ENCODE measurements at places on chromosomes 6 and 20.

- DNase-seq = no peak
These were observed 77.6 kb downstream of the SRC start for GRCh38 chr20:37423545-37423944.

DNA sequence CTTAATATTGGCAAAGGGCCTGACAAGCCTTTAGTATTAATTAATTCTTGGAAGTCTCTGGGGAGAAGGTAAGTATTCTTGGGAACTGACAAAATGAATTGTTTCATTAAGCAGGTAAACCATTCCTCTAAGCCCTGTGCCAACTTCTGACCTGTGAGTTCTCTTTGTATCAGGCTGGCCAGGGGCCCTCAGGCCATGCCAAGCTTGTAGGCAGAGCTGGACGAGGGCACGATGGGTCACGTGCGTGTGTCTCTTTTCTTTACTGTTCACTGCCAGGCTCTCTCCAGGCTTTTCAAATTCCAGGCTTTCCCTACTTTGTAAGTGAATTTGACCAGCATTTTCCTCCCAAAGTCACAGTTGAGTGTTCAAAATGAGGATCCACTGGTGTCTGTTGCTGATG is 112.4 kb downstream of the NRN1 start:
- no peak for DNase-seq

- no peak for DNase-seq
These were observed 2.1 kb downstream of the SF3B5 start for GRCh38 chr6:144093236-144093635.

- DNase-seq = no peak
These were observed 94.9 kb downstream of the JARID2 start for GRCh38 chr6:15340775-15341174.

- no peak for DNase-seq
These were observed 253.4 kb upstream of the SULF2 start for GRCh38 chr20:48038713-48039112.

- DNase-seq = no peak
These were observed 25.8 kb upstream of the TMEM217 start for GRCh38 chr6:37283671-37284151.

DNA sequence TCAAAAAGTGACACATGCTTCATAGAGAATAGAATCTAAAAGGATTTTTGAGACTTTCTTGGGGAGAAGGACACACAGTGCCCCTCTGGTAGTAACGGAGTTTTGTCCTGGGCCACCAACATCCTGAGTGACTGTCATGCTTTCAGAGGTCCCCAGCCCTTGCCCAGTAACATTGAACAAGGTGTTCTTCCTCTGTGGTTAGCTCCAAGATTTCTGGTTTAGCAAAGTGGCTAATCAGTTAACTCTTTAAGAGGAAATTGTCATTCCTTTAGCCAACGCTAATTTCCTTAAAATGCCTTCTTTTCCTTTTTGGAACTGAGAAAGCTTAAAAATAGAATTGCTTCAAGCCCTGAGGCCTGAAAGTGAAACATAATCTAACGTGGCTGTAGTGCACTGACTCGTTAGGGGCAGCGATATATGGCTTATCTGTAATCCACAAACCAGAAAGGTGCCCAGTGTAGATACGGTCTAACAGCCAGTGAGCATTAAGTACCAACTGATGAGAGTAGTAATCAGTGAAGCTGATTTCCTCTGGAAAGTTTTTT is 7.8 kb downstream of the E2F3 start:
- DNase-seq = no peak

DNA sequence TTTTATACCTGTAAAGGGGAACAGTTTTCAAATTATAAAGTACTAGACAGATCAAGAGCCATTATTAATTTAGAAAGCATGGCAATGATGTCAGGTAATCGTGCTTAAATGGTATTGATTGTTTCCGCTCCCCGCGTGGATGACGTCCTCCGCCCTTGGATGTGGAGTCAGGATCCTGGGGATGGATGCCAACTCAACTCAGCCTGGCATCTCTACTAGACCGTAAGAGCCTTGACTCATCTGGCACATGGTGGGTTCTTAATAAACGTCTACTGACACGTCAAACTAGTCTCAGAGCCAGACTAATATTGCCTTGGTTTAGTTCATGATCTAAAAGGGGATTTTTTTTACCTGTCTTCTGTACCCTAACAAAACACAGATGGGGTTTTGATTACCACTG is 80.2 kb downstream of the LRFN2 start:
- no peak for DNase-seq

DNA sequence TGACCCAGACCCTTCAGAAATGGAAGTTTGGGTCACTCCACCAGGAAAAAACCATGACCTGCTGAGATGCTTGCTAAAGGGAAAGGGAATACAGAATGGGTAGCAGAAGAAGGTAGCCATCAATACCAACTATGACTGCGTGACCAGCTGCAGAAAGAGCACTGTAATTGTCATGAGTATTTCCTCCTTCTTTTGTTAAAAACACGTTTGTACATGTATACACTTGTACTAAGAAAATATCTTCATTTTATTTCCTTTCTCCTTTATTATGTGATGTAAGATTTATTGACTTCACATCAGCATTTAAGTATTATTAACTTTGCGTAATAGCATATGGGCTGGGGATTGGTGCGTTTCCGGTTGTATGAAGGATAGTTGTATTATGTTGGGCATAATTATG is 12.6 kb upstream of the MUC21 start:
- DNase-seq = no peak

GRCh38 chr6:12311106-12311505 is 20.9 kb downstream of the EDN1 start:
- no peak for DNase-seq

DNA sequence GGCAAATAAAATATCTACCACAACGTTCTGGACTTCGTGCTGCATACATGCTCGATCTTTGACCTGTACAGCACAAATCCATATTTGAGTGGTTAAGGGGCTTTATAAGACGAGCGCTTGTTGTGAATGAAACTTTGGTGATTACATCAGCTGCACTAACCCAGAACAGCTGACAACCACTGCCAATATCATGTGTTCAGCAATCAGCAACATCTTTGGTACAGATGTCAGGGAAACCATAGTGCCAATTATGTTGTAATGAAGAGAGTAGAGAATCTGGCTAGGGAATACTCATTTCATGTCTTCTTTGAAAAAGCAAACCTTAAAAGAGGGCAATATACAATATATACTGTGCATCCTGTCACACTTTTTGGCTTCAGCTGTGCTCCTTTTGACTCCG is 188.6 kb upstream of the NT5E start:
- DNase-seq = no peak

- DNase-seq = no peak
These were observed 201.7 kb downstream of the CLIC5 start for GRCh38 chr6:45813943-45814342.

- no peak for DNase-seq
These were observed 4.4 kb downstream of the PNRC1 start for GRCh38 chr6:89084954-89085353.

DNA sequence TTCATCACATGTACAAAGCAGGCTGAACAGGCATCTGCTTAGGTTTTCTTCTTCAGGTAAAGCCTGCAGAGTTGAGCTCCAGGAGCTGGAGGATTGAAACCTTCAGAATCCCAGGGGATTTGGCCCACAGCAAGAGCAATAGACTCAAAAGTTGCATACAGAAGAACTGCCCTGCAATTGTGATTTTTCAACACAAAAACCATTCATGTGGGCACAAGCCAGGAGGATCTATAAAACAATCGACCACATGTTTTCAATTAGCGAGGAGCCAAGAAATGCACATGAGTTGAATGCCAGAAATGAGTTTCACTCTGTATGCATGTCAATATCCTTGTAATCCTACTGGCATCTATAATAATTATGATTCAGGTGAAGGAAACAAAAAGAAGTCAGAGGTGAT is 576.4 kb downstream of the HDGFL1 start:
- no peak for DNase-seq

GRCh38 chr6:148440016-148440415 is 97.4 kb downstream of the SASH1 start:
- DNase-seq = no peak

DNA sequence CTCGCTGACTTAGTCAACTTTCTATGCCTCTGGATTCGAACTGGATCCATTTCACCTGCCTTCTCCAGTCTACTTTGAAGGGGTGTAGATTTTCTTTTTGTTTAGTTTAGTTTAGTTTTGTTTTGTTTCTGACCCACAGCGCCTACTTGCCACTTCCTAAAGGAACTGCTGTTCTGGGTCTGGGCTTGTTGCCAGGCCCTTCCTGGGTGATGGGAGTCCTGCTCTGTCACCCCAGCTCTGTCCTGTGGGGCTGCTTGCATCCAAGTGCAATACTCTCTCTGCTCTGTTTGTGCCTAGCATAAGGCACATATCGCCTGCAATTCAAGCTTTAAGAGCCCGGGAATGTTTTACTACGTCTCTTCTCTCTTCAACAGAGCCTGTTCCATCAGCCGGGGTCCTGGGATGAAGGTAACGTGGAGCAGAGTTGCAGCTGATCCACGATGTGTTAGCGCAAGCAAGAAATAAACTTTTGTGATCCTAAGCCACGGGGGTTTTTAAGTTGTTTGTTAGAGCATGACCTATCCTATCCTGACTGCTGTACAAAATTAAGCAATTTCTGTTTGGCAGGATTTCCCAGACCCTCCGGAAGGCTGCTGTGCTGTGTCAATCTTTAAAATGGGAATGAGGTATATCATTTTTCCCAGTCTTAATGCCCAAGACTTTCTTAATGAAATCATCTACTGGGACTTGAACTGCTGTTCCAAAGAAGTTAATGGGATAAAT is 30.9 kb upstream of the TAGAP start:
- no peak for DNase-seq

DNA sequence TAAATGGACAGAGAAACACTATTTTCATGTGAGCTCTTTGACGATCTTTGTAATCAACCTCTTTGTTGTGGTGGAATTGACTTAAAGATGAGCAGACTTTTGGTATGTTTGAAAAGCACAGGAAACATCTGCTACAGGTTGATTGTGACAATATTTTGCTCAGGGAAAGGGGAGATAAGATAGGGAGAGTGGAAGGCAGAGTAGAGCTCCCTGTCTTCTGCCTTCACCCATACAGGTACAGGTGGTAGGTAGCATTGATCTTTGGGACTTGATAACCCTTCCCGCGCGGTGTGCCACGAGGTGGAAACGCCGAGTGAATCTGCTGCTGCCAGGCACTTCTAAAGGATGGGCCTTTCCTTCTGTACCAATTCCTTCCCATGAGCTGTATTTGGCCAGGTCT is 183.6 kb downstream of the UTRN start:
- DNase-seq = no peak

- DNase-seq = no peak
These were observed 91.7 kb downstream of the NKAIN2 start for GRCh38 chr6:123895346-123895745.

GRCh38 chr6:107491760-107492660 is 2.1 kb downstream of the SOBP start:
- no peak for DNase-seq
